Omental fat pad (tissue), 4 donors: ENCODE measurements at places on chromosomes 4 and X.

DNA sequence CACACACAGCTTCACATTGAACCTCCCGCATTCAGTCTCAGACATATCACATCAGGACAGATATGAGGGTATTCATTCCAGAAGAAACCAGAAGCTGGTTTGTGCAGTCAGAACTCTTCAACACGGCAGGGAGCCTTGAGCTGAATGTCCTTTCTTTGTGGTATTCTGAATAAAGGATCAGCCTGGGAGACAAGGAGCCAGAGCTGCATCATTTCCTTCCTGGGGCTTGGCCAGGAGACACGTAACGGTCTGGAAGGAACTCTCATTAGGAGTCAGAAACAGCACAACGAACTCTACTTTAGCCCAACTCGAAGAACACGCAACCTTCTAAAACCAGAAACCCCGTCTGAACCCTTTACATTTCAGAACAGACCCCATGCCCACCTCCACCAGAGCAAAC lies 46.4 kb downstream of the KDR start:
- DNase-seq: no peak

DNA sequence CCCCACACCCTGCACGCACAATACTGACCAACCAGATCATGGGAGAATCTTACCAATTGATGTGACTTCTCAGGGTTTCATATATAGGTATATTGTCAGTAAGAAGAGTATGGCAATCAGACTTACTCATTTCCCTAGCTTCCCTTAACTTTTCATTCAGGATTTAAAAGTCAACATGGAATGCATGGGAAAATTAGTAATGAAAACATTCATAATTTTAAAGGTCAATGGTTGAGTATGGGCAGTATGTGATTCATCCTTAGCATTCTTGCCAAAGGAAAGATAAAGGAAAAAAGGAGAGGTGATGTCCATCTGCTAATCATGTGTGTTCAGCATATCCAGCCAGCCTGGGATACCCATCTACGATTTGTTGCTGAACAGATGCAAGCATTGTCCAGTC lies 4.0 kb downstream of the DIPK2B start:
- no peak for DNase-seq

GRCh38 chrX:45622538-45622937 lies 421.9 kb upstream of the DIPK2B start:
- DNase-seq: no peak

DNA sequence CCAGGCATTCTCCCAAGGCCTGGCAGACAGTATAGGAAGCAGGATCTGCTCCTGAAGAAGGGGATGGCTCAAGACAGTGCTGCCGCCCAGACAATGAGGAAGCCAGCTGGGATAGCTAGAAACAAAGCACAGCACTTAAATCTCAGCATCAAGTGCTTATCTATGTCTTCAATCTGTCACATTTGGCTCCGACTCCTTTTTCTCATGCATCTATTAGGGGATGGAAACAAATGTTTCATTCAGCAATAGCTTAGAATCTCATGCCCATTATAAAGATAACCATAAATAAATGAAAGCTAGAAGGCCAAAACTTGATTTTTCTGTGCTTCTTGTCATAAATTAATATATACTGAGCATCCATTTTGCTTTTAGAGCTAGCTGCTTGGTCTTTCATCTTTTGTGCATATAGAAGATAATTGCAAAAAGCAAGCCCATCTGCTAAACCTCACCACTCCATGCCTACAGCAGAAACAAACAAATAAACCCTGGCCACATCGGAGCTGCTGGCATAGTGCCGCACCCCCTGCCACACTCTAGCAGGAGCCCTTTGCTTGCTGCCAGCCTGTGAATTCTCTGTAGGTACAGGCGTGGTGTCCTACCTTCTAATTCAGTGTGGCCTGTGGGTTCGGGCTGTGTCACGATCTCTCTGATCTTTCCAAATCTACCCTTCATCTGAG lies 75.9 kb downstream of the AASDH start:
- no peak for DNase-seq

DNA sequence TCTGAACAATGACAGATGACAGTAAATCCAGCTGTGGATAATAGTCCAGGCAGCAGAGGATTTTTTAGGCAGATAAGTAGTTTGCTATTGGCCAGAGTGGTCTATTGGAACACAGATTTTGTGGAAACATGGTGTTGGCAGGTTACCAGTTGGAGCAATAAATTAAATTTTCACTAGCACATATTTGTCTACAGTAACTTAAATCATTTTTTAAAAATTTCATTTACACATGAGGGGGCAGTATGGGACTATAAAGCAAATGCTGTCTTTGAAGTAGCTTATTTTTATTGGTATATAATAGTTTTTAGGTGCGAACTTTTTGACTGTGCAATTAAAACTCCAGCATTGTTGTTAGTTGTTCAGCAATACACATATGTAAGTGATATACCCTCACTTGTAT lies 289.8 kb downstream of the ARHGAP10 start:
- DNase-seq: no peak

DNA sequence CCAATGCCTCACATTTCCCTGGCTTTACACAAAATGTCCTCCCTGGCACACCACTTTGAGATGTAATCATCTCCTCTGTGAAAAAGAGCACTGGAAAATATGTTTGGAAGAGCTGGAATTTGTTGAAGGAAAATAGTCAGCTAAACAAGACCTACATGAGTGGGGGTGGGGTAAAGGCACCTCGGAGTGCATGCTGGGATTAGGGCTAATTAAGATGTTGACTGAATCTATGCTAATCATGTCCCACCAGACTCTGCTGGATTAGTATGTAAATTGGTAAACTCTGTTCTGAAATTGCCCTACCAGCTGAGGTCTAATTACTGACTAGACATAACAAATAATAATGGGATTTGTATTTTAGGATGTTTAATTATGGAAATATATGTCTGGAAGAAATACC lies 46.8 kb upstream of the MID1 start:
- no peak for DNase-seq

GRCh38 chr4:26786916-26787315 lies 73.7 kb upstream of the STIM2 start:
- no peak for DNase-seq

GRCh38 chr4:5908876-5909427 lies 16.1 kb upstream of the CRMP1 start:
- no peak for DNase-seq
